ENCODE measurements at places on chromosomes 4 and X. TPM values are rescaled to one million over a fixed set of nuclear protein-coding genes. Genes with fewer than 3 reads are reported as not detected.

AVPR2 gene
- total RNA-seq = not detected

DNA sequence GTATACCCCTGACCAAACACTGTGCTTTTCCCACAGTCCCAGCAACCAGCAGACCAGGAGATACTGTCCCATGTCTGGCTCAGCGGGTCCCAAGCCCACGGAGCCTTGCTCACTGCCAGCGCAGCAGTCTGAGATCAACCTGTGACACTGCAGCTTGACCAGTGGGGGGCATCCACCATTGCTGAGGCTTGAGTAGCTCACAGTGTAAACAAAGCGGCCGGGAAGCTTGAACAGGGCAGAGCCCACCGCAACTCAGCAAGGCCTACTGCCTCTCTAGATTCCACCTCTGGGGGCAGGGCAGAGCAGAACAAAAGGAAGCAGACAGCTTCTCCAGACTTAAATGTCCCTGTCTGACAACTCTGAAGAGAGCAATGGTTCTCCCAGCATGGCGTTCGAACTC is 58.1 kb downstream of the SLC10A6 start:
- H3K36me3 ChIP-seq = no peaks in the 10 kb centered on the region
- H3K27me3 ChIP-seq = no peaks in the 10 kb centered on the region
- H3K4me1 ChIP-seq = no peaks in the 10 kb centered on the region

DNA sequence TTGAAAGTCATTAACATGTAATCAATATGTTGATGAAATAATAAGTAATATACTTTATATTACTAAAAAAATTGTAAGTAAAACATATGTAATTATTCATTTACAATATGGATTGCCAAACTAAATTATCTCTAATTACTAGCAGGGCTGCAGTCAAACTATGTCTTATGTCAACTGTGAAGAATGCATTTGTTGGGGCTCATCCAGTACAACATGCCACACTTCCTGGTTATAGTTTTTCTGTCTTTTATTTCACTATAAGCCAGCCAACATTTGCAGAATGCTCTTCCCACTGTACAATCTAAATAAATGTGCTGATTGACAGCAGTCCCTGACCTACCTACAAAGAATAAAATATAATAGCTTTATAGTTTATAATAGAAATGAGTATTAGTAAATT is 975.4 kb upstream of the NDST4 start:
- H3K4me1 ChIP-seq = no peaks in the 10 kb centered on the region
- no peaks in the 10 kb centered on the region for H3K27me3 ChIP-seq
- DNase-seq = no peak
- H3K27ac ChIP-seq = no peak overlapping the region
- H3K36me3 ChIP-seq = no peaks in the 10 kb centered on the region

ADAMTS3 gene
- total RNA-seq = not detected

DNA sequence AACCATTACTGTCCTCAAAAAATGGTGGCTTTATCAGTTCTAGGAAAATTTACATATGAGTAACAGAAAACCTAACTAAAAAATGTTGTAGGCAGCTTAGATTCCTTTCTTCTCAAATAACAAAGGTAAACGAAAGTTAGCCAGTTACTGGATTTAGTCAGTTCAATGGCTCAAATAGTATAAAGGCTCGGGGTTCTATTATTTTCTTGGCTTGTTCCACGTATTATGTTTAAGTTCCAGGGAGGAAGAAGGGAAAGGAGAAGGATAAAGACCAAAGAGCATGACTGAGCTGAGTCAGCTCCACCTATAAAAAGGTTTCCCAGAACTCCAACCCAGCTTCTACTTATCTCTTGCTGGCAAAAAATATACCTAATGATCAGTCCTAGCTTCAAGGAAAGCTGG is 41.0 kb upstream of the MAB21L2 start:
- no peaks in the 10 kb centered on the region for H3K27me3 ChIP-seq
- no peak for DNase-seq

GRCh38 chr4:25814301-25815136 is 48.3 kb downstream of the SEL1L3 start:
- H3K4me3 ChIP-seq = no peak overlapping the region
- no peak for DNase-seq
- no peaks in the 10 kb centered on the region for H3K27me3 ChIP-seq
- no peak overlapping the region for H3K27ac ChIP-seq

GRCh38 chrX:111100191-111100590 is 4.2 kb downstream of the PAK3 start:
- H3K36me3 ChIP-seq = no peaks in the 10 kb centered on the region
- DNase-seq = no peak

TBC1D8B gene
- 0.22 TPM for total RNA-seq

DNA sequence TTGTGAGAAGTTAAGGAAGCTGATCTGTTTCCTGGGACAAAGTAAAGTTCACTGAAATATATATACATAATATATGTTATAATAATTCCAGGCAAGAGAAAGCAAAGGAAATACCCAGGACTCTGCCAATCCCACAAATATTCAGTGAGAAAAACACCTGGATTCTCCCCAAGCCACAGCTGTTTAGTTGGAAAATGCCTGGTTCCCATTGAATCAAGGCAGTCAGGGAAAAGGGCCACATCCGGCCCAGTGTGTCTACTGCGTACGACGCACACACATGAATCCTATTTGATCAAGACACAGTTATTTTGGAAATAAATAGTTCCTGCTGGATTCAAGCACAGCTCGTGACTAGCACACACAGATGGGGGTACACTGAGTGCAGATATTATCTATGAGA is 6.3 kb upstream of the DCHS2 start:
- no peaks in the 10 kb centered on the region for H3K36me3 ChIP-seq
- no peaks in the 10 kb centered on the region for H3K4me1 ChIP-seq
- no peak overlapping the region for H3K4me3 ChIP-seq
- no peak overlapping the region for H3K27ac ChIP-seq
- no peak for DNase-seq
- H3K27me3 ChIP-seq = peaks cover 30% of the 10 kb centered on the region

GRCh38 chr4:144975718-144976117 is 122.3 kb downstream of the ANAPC10 start:
- no peaks in the 10 kb centered on the region for H3K27me3 ChIP-seq

DNA sequence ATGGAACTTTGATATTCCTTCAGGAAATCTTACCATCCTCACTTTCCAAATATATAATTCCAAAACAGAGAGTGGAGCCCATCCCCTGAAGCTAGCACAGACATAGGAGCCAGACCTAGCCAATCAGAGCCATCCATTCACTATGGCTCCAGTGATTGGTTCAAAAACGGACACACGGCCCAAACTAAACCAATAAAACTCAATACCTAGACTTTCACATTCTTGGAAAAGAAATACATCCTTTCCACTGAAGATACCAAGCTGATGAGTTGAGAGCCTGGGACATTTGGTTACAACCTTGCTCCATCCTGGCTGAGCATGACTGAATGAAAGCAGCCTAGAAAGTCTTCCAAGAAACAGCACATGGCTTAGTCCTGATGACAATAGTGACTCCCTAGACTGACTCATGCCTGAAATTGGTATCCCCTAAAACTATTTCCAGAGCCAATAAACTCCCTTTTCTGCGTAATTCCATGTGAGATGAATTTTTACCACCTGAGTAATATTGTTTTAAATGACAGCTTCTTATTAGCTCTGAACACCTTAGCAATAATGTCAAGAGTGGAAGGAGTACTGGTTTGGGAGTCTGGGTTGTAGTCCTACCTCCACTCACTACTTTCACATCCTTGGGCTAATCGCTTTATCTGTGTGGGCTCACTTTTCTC is 189.6 kb upstream of the LNX1 start:
- no peaks in the 10 kb centered on the region for H3K36me3 ChIP-seq
- H3K27me3 ChIP-seq = no peaks in the 10 kb centered on the region
- no peak for DNase-seq
- no peak overlapping the region for H3K4me3 ChIP-seq

GRCh38 chr4:104749062-104749461 is 254.4 kb upstream of the CXXC4 start:
- no peaks in the 10 kb centered on the region for H3K36me3 ChIP-seq
- H3K27ac ChIP-seq = no peak overlapping the region
- no peaks in the 10 kb centered on the region for H3K4me1 ChIP-seq
- H3K27me3 ChIP-seq = no peaks in the 10 kb centered on the region
- no peak overlapping the region for H3K4me3 ChIP-seq

DNA sequence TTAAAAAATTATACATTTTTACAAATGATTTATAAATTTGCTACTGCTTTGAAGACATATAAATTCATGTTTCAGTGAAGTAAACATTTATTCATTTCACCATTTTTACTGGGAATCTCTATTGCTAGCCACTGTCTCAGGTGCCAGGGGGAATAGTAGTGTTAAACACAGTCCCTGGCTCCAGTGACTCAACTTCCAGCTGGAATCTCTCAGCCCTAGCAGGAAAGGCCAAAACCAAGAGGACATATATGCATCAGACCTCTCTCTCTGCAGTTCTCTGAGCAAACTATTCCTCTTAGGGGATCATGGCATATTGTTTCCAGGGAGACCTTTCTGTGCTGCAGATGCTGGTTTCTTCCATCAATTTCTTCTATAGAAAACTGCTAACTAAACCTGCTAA is 1009.0 kb upstream of the LCORL start:
- H3K27ac ChIP-seq = no peak overlapping the region
- no peaks in the 10 kb centered on the region for H3K4me1 ChIP-seq
- H3K27me3 ChIP-seq = no peaks in the 10 kb centered on the region
- no peaks in the 10 kb centered on the region for H3K36me3 ChIP-seq
- no peak for DNase-seq

DNA sequence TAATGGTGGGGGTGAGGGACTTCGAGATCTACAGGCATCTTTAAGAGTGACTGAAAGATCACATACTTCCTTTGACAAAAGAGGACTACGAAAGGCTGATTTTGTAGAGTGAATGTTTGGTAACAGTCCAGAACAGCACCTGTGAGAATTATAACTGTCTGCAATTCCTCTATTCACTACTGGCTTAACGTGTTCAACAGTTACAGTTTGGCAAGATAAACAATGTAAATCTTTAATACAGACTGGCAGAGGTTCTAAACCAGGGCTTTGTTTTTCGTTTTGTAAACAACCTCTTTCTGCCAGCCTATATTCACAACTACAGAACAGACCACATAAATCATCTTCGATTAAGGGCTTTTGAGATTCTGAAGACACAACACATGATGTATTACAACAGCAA is 66.9 kb downstream of the NCAPG start:
- H3K36me3 ChIP-seq = no peaks in the 10 kb centered on the region
- H3K4me1 ChIP-seq = no peaks in the 10 kb centered on the region
- no peaks in the 10 kb centered on the region for H3K27me3 ChIP-seq
- DNase-seq = no peak

DNA sequence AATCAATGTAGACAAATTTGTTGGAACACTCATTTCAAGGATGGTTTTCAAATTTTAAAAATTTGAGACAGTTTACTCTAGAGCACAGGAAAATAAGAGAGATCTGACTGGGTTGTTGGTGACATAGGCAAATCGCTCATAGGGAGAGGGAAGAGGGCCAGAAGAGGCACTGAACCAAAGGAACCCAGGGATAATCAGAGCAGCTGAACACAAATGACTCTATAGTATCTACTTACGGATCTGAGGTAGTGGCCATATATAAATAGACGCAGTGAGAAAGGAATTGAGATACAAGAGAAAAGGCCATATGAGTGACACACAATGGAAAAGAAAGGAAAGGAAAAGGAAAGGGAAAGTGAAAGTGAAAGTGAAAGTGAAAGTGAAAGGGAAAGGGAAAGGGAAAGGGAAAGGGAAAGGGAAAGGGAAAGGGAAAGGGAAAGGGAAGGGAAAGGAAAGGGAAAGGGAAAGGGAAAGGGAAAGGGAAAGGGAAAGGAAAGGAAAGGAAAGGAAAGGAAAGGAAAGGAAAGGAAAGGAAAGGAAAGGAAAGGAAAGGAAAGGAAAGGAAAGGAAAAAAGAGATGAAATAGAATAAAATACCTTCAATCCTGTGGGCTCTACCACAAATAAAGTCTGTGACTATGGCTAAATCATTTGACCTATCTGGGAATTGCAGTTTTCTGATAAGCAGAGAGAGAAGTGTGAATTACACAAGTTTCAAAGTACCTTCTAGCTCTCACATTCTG is 759.2 kb downstream of the DMD start:
- DNase-seq = no peak
- H3K4me1 ChIP-seq = no peaks in the 10 kb centered on the region
- no peak overlapping the region for H3K4me3 ChIP-seq
- no peaks in the 10 kb centered on the region for H3K36me3 ChIP-seq

DIAPH2 gene
- 11.7 TPM for total RNA-seq

GRCh38 chr4:52197306-52197705 is 146.2 kb downstream of the SPATA18 start:
- H3K4me1 ChIP-seq = no peaks in the 10 kb centered on the region
- H3K27ac ChIP-seq = no peak overlapping the region
- H3K27me3 ChIP-seq = no peaks in the 10 kb centered on the region
- H3K4me3 ChIP-seq = no peak overlapping the region

DNA sequence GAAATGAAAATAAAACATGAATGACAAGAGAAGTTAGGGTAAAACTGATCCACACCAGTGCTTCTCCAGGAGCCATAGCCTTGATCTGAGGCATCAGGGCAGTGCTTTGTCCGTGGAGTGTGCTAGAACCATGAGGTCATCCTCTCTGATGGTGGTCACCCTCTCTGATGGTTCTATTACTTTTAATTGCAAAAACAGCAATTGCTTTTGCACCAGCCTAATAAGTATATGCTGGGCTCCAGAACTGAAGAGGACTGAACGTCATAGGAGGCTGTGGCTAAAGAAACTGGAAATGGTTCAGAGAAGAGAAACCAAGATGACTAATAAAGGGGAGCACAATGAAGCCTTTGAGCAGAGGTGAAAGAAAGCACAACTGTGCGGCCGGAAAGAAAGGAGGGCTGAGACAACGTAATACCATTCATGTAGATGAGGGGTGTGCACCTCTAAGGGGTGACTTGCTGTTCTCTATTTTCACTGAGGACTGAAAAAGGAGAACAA is 17.0 kb upstream of the TMEM154 start:
- no peak overlapping the region for H3K27ac ChIP-seq
- no peaks in the 10 kb centered on the region for H3K36me3 ChIP-seq
- no peak overlapping the region for H3K4me3 ChIP-seq
- peak; percentile 12 for DNase-seq
- peaks cover 9% of the 10 kb centered on the region for H3K4me1 ChIP-seq

CENPE gene
- 2.7 TPM for total RNA-seq

MAGEE1 gene
- total RNA-seq = 12.7 TPM
